ENCODE measurements at places on chromosomes 12 and 14.
A peak's percentile ranks its signal among the peaks of the same experiment; 100 is the strongest.

DNA sequence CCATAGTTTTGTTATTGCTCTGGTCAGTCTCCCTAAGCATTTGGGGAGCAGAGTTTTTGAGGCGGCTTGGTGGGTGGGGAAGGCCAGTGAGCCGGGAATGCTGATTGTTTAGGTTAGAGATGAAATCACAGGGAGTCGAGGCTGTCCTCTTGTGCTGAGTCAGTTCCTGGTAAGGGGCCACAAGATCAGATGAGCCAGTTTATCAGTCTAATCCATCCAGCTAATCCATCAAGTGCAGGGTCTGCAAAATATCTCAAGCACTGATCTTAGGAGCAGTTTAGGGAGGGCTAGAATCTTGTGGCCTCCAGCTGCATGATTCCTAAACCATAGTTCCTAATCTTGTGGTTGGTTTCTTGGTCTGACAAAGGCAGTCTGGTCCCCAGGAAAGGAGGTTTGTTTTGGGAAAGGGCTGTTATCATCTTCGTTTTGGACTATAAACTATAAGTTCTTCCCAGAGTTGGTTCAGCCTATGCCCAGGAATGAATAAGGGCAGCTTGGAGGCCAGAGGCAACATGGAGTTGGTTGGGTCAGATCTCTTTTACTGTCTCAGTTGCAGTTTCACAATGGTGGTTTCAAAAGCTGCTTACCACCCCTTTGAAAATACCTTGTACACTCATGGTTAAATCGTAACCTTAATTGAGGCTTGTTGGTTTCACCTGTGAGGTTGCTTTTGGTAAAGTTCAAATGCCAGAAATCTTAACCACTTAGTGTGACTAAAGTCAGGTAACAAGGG lies 33.6 kb upstream of the HIGD1C start:
- DNase-seq = no peak

DNA sequence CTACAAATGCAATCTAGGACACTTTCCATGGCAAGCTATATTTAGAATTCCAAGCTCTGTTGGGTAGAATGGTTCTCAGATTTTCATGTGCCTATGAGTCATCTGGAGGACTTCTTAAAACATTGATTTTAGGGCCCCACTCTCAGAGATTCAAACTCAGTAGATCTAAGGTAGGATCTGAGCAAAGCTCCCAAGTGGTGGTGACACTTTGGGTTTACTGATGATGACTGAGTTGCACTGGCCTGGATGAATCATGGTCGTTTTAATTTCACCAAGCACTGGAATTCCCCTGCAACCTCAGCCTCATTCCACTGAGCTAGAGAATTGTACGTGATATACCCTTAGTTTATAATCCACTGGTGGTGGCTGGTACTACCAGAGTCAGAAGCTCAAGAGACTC lies 86.5 kb downstream of the PPM1H start:
- no peak for DNase-seq

GRCh38 chr14:100142073-100143040 lies 17.1 kb downstream of the DEGS2 start:
- DNase-seq = no peak

DNA sequence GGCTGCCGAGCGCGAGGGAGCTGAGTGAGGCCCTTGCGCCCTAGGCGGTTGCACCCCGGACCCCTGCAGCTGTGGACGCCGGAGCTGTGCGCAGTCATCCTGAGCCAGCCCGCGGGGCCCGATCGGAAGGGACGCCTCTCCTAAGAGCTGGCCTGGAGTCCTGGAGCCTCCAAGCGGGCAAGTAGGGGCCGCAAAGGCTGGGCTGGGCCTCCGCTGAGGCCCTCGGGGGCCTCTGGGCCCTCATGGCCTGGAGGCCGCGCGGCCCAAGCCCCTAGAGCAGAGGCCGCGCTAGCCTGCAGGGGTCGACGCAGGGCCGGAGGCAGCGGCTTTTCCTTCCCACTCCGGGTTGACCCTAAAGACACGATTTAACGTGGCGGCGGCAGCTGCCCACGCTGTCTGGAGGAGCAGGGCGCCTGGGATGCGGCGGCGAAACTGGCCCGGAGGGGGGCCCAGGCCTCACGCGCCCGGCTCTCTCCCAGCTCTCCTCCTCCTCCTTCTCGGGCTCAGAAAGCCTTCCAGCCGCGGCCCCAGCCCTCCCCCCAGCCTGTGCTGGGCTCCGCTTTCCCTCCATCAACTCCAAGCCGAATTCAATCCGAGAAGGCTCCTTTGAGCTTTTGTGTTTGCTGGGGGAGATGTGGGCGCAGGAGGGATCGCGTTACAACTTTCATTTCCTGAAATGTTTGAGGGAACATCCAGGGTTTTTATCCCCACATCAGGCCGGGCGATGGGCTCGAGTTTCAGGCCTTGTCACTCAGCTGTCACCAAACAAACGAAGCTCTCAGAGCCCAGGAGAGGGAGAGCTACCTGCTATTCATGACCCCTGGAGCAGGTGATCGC lies 11.6 kb downstream of the SIX1 start:
- no peak for DNase-seq

- DNase-seq = no peak
These were observed 54.3 kb upstream of the KCNJ8 start for GRCh38 chr12:21828779-21829178.

DNA sequence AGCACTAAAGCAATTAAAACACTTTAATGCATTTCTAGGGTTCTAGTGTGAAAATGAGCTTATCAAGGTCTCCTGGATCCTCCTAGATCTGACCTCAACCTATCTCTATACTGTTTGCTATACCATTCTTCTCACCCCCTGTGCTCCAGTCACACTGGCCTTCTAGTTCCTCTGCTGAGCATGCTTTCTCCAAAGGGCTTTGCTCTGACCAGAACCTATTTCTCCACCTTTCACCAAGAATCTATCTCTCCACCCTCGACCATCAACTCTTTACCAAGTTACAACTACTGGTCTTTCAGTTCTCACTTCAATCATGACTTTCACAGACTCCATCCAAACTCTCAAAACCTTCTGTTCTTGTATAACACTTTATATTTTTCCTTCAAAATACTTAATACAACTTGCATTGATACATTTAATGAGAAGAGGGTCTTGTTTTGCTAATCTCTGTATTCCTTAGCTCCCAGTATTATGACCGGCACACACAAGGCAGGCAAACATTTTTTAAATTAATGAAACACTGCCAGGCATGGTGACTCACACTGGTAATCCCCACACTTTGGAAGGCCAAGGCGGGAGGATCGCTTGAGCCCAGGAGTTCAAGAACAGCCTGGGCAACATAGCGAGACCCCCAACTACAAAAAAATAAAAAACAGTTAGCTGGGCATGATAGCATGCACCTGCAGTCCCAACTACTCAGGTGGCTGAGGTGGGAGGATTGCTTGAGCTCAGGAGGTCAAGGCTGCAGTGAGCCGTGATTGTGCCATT lies 22.8 kb downstream of the PPP1R12A start:
- no peak for DNase-seq

DNA sequence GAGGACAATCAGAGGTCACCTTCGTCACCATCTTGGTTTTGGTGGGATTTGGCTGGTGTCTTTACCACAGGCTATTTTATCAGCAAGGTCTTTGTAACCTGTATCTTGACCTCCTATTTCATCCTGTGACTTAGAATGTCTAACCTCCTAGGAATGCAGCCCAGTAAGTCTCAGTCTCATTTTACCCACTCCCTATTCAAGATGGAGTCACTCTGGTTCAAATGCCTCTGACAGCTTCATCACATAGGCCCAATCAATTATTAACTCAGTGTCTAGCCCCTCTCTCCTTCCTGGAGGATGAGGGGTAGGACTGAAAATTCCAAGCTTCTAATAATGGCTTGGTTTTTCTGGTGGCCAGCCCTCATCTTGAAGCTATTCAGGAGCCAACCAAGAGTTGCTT lies 111.4 kb upstream of the NAP1L1 start:
- DNase-seq = no peak

- DNase-seq = no peak
These were observed 217.0 kb downstream of the SLC41A2 start for GRCh38 chr12:104741077-104741476.

DNA sequence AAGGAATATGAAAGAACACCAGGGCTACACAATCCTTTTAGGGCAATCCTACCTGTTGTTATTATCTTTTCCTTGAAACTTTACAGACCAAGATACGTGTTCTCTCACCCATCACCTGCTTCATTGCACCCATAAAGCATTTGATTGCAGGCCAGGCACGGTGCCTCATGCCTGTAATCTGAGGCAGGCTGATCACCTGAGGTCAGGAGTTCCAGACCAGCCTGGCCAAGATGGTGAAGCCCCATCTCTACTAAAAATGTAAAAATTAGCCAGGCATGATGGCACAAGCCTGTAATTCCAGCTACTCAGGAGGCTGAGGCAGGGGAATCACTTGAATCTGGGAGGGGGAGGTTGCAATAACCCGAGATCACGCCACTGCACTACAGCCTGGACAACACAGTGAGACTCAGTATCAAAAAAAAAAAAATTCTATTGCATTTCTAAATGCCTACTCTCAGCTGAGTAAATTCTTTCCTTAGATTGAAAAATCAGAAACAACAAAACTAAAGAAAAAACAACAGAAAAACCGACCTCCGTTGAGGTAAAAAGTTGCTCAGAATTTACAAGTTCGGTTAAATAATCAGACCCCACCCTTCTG lies 183.7 kb upstream of the TMEM132C start:
- DNase-seq = no peak

DNA sequence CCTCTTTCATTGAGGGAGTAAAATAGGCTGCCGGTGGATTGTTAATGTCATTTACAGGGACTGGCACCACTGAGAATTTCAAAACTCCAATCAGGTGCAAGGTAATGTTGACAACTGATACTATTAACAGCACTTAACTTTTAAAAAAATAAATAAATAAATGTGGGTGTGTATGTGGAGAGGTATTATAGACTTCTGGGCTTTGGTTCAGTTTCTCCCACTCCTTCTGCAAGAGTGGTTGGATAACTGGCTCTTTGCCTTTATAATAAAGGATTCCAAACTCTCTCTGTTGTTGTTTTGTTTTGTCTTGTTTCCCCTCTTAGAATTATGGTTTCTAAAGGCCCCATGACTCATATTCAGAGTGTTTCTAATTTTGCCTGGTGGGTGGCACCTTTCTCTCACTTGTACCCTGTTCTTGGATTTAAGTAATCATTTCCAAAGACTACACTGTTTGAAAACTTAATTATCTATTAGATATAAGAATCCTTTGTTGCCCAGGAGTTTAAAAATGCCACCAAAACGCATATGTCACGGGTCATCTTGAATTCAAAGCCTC lies 151.6 kb upstream of the ARID2 start:
- DNase-seq = no peak

- DNase-seq = peak; percentile 92
These were observed at the start of gene VRK1 for GRCh38 chr14:96796851-96797581. Gene VRK1, plus strand, starts transcription at chr14:96797382. Its CDS starts 36,090 bp downstream, at chr14:96833472.

- DNase-seq = no peak
These were observed 264.6 kb downstream of the PAWR start for GRCh38 chr12:79426121-79426520.

- no peak for DNase-seq
These were observed 12.0 kb upstream of the SLCO1B3 start for GRCh38 chr12:20798554-20798953.

DNA sequence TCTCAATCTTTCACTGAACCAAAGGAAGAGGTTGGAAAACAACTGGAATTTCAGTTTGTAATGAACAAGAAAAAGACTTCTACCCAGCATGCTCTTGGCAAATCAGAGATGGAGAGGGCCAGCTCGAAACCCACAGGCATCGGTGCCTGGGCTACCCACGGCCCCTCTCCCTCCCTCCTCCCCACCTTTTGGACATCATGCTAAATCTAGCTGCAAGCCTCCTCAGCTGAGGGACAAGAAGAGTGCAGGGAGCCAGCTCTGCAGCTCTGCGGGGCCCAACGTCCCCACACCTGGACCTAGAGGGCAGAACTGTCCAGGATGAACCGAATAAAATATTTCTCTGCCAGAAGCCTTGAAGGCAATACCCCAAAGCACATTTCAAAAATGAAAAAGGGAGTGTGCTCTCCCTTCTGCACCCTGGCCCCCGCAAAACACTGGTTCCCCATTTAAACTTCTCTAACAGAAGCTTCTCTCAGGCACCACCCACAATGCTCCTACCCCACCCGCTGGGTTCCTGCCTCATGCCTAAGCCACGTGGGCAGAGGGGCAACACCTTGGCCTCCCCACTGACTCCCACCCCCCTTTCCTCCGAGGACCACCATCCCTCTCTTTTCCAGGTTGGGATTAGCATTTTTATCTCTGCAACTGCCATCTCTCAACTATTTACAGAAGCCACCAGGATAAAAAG lies 8.2 kb downstream of the CAMKK2 start:
- DNase-seq = no peak

DNA sequence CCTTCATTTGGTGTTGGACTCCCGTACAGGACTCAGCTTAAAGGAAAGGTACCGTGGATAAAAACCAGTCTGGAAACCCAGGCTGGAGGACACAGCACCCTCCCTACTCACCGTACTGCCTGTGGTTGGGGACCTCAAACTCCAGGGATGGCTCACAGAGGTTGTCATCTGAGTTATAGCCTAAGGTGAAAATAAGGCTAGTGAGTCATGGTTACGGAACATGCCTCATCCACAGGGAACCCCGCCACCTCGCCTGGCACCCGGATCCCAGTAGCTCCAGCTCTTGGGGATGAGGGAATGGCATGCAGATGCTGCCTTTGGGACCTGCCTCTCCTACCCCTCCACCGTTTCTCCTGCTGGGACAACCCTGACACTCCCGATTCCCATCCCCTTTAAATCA lies 36.8 kb upstream of the GPR68 start:
- no peak for DNase-seq

DNA sequence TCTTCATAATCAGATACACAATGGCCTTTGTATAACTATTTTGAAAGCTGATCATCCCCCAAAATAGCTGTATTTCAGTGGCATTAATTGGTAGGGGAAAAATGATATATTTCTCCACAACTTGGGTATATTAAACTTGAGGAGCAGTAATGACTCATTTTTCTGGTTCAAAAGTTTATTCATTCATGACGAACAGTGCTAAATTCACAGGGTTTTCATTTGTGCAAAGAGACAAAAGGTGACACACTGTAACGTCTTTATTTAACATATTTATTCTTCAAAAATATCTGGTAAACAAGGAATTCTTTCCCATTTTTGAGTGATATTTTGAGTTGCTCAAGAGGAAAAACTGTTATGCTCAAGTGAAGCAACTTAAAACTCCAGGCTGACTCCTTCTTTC lies 415.5 kb upstream of the SOX5 start:
- DNase-seq = no peak

DNA sequence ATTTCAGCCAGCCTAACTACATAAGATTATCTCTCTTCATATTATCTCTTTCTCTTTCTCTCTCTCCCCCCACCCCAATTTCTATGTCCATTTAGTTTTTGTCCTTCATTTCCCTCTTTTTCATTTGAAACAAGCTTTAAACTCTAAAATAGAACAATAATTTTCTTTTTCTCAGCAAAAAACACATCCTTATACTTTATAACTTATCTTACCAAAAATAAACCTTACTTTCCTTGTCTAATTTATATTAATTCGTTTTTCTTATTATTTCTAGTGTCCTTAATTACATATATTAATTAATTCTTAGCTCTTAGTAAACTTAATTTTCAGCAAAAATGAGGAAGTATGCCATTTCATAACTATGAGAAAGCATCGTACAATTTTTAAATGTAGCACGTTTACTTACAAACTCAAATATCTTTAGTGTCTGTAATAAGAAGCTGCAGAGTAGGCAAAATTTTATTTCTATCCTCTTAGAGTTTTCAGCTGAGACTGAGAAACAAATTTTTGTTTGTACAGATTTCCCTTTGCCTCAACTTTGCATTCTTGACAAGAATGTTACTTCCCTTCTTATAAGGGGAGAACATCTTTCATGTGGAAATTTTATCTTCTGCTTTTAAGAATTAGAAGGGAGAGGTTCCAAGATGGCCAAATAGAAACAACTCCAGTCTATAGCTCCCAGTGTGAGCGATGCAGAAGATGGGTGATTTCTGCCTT lies 65.1 kb upstream of the ST8SIA1 start:
- DNase-seq = no peak

Measured in activated B cell treated with CpG ODN at 0.5 μM for 24 hours (primary cell).